ENCODE measurements at places on chromosomes 13 and 19.

DNA sequence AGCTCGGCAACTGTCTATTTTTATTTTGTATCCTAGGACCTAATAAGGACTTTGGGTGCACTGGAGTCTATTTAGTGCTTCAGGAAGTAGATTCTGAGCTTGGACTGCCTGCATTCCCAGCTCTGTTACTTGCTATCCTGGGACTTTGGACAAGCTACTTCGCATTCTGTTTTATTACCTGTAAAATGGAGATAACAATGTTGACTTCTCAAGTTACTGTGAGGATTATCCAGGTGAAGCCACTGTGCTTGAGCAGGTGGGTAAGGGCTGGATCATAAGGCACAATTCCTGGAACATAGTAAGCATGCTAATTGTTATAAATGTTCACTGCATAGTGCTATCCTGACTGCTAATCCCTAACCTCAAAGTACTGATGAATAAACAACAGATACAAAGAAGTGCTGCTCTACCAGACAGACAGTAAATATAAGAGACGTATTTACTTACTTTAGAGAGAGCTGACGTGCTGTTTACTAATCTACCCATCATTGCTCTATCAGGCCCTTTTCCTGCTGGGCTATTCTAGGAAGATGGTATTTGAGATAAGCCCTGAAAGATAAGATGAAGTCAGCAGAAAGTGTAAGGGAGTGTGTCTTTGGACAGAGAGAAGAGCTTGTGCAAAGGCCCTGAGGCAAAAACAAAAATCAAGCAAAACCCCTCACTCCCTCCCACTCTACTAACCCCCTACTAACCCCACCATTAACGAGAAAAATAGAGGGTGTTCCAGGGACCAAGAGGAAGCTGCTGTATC lies 50.8 kb upstream of the FLT1 start:
- DNase-seq, result no peak

DNA sequence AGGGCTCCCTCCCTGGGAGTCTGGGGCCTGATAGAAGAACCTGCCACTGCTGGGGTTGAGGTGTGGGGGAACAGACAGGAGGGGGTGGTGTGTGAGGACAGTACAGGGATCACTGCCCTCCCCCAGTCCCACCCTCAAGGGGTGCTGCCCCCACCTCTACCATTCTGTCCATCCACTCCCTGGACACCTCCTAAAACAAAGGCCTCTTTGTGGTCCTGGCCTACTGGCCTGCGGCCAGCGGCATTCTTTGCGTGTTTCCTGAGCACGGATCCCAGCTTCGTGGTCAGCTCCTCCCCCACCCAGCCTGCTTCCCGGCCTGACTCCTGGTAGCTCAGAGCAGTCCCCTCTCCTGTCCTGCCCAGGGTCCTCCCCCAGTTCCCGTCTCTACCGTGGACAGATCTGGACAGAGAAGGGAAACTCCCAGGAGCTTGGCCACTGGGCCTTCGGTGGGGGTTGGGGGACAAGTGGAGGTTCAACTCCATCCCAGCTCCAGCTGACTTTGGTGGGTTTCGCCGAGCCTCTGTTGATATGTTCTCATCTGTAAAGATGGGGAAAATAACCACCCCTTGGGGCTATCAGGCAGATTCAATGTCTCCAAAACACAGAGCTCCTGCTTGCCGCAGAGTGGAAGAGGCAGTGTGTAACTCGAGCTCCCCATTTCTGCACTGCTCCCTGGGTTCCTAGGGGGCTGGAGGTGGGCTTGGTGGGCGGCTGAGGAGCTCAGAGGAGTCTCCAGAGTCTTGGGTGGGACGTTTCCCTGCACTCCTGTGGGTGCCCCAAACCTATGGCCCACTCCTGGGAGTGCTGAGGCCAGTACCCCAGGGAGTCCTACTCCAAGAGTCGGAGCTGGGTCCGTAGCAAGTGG lies 48.7 kb downstream of the LYL1 start:
- DNase-seq, result no peak

GRCh38 chr13:51848674-51849073 lies 3.7 kb upstream of the TMEM272 start:
- no peak for DNase-seq

- DNase-seq, result no peak
Measured at GRCh38 chr19:58406818-58407657, 1.4 kb upstream of the ZNF584 start.

GRCh38 chr19:44955505-44956439 lies 592 bp downstream of the CLPTM1 start:
- no peak for DNase-seq

DNA sequence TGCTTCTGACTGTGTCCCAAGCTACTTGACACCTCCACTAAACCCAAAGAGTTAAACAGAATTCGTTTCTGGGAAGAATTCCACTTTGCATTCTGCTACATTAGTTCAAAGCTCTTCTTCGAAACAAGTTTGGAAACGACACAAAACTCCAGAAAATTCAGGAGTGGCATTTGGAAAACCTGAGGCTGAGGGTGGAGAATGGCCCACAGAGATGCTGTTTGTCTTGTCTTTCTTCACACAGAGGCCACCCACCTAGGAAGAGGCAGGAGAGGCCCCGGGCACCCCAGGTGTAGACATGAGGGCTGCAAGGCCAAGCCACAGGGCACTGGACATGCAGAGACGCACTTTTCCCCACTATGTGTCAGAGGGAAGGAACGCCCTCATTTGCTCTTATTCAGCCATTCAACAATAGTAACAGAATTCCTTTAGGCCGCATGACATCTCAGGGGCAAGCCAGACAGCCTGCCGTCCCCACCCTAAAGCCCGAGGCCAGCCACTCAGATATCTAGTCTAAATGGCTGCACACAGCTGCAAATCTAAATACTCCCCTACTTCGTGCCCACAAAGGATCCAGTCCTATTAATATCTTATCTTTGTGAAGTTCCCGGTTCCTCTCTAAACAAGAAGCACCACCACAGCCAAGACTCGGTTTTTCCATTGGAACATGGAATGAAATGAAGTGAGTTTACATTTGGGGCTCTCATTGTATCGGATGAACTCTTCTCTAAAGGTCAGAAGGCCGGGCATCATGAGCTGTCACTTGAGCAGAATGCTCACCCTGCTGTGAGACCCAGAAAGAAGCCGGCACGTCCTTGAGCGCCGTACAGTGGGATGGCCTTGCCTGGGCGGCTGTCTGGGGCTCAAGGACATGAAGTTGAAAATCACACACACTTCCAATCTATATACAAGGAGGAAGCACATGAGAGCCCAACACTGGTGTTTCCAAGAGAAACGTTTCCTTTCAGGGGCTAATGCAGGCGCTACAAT lies 19.8 kb downstream of the COL4A1 start:
- DNase-seq, result no peak

DNA sequence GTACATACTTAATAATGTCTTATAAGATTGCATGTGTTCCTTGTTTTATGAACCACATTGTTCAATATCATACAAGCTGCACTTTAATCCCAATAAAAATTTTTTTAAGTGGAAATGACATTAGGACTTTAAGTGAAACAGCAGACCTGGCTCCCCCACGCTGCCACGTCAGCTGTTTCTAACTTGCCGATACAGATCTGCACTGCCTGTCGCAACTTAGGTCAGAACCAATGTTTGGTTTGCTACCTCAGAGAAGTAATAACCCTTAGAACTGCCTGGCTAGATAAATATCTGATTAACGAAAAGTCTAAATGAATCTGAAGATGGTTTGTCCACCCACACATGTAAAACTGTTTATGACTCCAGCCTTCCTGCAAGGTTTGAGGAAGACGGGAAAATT lies 327.5 kb upstream of the DACH1 start:
- DNase-seq, result no peak

DNA sequence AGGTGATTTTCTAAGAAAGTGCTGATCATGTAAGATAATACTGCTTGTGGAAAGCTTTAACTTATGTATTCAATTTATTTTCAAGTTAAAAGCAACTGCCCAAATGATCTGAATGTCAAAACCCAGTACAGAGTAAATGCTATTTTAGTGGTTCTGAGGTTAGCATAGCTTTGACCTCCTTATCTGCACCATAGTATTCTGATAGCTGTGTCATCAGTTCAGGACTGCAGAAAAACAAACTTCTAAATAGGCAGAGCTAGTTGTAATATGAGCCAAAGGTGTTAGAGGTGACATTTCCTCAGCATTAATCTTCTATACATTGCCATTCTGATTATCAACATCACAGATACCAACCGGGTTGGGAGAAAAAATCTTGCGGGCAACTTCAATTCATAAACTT lies 758.7 kb downstream of the SLITRK5 start:
- DNase-seq, result no peak

- no peak for DNase-seq
Measured at GRCh38 chr13:112481458-112481857, 105.3 kb downstream of the SPACA7 start.

DNA sequence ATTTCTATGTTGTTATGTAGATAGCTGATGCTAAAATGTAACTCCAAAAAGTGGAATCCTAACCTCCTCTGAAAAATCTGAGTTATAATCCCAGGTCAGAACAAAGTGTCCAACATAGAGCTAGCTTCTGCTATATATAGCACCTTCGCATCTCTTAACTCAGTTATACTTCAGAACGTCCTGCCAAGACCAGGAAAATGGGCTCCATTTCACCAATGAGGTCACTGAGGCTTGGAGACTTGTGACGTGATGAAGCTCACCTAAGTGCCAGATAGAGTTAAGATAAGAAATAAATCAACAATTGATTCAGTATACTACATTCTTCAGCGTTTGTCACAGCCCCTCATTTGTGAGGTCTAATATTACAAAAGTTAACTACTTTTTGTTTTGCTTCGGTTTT lies 88.8 kb downstream of the KCTD12 start:
- DNase-seq, result no peak

DNA sequence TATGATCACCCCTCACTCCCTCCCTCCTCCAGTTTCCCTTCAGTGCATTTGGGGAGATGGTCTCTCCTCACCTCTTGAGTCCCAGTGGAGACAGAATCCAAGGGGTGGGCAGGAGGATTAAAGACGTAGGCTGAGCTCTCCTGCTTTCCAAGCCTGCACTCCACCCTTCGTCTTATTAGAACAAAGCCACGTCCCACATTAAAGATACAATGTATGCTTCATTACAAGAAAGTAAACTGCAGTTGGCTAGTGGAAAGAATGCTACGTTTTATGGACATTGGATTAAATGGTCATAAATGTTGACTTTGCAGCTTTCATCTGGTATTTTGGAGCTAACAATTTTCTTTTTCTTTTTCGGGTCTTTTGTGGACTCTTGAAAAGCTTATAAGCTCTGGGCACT lies 1.5 kb upstream of the KLK11 start:
- DNase-seq, result no peak

DNA sequence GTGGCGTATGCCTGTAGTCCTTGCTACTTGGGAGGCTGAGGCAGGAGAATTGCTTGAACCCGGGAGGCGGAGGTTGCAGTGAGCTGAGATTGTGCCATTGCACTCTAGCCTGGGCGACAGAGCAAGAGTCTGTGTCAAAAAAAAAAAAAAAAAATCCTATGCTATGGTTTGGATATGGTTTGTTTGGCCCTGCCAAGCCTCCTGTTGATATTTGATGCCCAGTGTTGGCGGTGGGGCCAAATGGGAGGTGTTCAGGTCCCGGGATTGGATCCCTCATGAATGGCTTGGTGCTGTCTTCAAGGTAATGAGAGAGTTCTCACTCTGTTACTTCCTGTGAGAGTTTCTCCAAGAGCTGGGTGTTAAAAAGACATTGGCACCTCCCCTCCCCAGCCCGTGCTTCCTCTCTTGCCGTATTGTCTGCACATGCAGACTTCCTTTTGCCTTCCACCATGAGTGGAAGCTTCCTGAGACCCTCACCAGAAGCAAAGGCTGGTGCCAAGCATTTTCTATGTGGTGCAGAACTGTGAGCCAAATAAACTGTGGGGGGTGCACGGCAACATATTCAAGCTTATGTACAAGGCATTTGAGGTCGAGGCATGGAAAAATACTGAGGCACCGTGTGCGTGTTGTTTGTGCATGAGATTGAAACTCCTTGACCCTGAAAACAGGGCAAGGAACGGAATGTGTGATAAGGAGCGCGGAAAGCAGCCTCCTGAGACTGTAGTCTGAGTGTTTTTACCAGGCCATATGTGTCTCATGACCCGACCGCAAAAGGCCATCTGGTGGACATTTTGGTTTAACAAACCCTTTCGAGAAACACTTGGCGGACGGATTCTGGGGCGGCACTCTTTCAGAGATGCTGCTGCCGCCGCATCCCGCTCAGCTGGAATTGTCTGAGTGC lies 7.3 kb downstream of the SIGLEC9 start:
- DNase-seq, result no peak

- no peak for DNase-seq
Measured at GRCh38 chr19:4951656-4952055, 17.3 kb upstream of the KDM4B start.

GRCh38 chr13:114341003-114341777 lies 26.9 kb downstream of the CHAMP1 start:
- no peak for DNase-seq

DNA sequence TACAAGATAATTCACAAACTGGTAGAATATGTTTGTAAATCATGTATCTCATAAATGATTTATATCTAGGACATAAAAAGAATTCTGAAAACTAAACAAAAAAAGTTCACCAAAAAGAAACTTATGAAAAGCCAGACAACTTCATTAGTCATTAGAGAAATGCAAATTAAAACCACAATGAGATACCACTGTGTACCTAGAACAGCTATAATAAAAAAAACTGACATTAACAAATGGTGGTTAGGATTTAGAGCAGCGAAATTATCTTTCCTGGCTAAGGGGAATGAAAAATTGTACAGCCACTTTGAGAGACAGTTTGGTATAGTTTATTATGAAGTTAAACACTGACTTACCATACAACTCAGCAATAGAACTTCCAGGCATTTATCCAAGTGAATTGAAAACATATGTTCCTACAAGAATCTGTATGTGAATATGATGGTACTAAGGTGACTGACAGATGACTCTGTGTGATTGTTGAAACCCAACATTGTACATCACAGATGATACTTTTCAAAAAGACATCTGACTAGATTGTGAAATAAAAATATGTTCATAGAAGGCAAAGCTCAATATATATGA lies 41.8 kb downstream of the UGGT2 start:
- no peak for DNase-seq

GRCh38 chr19:13014101-13014920 lies 19.0 kb downstream of the NFIX start:
- no peak for DNase-seq

DNA sequence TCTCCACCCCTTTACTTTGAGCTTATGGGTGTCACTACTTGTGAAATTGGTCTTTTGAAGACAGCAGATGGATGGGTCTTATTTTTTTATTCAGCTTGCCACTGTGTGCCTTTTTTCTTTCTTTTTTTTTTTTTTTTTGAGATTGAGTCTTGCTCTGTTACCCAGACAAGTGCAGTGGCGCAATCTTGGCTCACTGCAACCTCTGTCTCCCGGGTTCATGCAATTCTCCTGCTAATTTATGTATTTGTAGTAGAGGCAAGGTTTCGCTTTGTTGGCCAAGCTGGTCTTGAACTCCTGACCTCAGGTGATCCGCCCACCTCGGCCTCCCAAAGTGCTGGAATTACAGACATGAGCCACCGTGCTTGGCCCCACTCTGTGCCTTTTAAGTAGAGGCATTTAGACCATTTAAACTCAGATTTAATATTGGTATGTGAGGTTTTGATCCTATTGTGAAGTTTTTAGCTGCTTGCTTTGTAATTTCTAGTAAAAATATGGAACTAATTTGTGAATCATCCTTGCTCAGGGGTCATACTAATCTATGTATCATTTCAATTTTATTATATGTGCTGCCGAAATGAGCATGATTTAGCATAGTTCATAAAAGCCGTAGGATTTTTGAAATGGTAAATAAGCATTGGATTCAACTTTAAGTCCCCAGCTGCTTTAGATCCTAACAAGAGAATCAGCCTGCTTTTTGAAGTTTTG lies 584.5 kb downstream of the SLITRK1 start:
- DNase-seq, result no peak

Measured in activated T-cell treated with anti-CD3 and anti-CD28 coated beads for 48 hours (primary cell).